ENCODE measurements at places on chromosomes 3 and 15.

DNA sequence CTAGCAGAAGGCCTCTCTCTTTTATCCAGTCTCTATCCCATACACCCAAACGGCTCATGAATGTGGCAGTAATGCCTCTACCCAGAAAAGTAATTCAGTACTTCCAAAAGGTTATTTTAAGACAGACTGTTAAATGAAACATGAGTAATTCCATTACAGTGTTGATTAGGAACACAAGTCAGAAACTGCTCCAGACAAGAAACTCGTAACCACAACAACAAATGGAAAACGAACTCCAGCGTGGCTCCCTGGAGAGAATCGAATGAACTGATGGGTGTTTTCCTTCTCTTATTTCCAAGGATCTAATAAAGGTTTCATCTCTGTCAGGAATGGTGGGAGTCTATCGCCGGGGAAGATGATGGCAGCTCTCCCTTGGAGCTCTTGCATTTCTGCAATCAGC lies 228.4 kb downstream of the MAGI1 start:
- DNase-seq = no peak

DNA sequence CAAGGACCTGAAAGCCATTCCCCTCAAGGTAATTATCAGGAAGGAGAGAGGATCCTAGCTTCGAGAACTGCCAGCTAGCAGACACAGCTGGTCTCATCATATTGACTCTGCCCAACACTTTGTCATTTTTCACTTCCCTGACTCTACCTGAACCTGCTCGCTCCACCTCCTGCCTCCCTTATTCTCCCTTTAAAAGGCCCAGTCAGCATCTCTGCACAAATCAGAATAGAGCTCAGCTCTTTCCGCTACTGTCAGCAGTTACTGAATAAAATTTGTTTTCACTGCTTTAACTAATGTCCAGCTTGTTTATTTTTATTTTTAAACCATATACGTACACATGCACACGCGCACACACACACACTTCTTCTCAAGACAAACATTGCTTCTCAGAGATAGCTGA lies 57.2 kb upstream of the MCF2L2 start:
- no peak for DNase-seq

GRCh38 chr3:183488343-183488742 lies 59.9 kb upstream of the MCF2L2 start:
- no peak for DNase-seq

GRCh38 chr3:4906107-4906621 lies 73.1 kb upstream of the BHLHE40 start:
- DNase-seq = no peak

GRCh38 chr15:47301481-47301880 lies 415.8 kb upstream of the SEMA6D start:
- no peak for DNase-seq

GRCh38 chr3:194187233-194187944 lies 51.4 kb downstream of the HES1 start:
- DNase-seq = no peak

DNA sequence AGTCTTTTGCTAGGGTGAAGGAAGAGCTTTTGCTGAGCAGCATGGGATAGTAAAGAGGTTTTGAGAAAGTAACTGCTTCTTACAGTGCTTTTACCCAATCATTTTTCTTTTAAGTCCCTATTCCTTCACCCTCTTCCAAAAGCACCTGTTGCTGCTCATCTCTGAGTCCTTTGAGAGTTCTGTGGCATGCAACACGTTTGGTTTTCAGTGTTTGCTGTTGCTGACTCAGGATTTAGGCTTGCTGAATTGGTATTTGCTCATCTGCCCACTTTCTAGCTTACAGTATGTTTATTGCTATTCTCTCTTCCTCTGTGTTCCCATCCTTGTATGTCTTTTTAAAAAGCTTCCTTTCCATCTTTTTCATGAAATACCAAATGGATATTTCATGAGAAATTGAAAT lies 55.9 kb upstream of the THRB start:
- no peak for DNase-seq

- DNase-seq = no peak
Observed at GRCh38 chr3:71016178-71016845, 567.2 kb downstream of the FOXP1 start.

- DNase-seq = no peak
Observed at GRCh38 chr15:37771465-37771864, 163.0 kb upstream of the TMCO5A start.

- no peak for DNase-seq
Observed at GRCh38 chr3:169026543-169027182, 636.8 kb downstream of the MECOM start.

GRCh38 chr15:88089024-88089620 lies 167.4 kb downstream of the NTRK3 start:
- no peak for DNase-seq

DNA sequence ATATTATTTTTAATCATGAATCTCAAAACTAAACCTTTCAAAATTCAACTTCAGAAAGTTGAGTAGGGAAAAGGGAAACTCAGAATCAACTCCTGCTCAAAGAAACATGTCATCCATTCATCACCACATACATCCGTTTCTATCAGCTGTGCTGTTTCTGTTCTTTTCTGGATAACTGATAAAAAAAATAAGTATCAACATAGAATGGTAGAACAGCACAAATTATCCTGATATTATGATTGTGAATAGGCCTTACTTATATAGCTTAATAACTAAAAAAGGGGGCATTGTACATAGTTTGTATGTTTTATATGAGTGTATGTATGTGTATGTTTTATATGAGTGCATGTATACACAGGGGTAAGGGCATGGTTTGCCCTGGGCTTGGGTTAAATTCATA lies 3.1 kb downstream of the TM4SF1 start:
- no peak for DNase-seq

DNA sequence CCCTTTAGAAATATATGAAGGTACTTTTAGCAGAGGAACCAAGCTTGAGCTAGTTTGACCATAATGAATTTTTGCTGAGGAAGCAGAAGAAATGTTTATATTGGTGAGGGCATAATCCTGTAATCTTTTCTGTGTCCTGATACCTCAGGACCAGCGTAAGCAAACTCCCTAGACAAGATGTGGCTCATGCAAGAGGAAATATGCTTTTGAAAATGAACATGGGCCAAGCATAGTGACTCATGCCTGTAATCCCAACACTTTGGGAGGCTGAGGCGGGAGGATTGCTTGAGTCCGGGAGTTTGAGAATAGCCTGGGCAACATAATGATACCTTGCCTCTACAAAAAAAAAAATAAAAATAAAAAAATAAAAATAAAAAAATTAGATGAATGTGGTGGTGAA lies 78.5 kb downstream of the PPARG start:
- DNase-seq = no peak

- DNase-seq = no peak
Observed at GRCh38 chr15:77348511-77348910, 71.4 kb downstream of the PEAK1 start.

DNA sequence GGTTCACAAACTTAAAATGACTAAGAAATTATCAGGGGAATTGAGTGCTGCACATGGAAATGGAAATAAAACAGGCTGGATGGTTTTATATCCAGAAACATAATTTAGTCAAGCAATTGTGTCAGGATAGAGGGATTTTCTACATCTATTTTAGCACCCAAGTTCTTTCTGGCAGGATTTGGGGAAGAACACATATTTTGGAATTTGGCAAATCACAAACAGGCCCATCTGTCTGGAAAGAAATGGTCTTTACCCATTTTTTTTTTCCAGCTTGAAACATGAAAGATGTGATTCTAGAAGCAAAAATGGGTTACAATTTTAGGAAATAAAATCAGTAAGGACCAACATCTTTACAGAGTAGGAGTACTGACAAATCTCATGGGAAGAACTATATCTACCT lies 14.4 kb upstream of the UNC13C start:
- no peak for DNase-seq
